Dermis microvascular lymphatic vessel endothelial cell (primary cell): ENCODE measurements at places on chromosomes 12 and 14. TPM values are rescaled to one million over a fixed set of nuclear protein-coding genes. Genes with fewer than 3 reads are reported as not detected.

DNA sequence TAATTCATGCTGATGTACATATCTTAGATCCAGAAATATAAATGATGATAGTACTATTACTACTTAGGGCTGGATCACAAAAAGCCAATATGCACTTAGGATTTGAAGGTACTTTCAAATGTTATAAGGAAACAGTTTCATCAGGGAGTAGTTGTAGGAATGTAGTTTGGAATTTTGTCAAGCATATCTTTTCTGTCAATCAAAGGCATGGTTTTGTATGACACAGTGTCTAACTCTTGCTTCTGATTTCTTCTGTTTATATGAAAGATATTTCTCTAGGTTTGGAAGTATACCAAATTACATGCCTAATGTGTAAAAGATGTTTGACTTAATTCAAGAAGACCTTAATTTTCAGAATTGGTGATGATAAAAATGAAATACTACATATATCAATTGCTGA is 135.7 kb downstream of the RAD51B start:
- DNase-seq, result no peak

DNA sequence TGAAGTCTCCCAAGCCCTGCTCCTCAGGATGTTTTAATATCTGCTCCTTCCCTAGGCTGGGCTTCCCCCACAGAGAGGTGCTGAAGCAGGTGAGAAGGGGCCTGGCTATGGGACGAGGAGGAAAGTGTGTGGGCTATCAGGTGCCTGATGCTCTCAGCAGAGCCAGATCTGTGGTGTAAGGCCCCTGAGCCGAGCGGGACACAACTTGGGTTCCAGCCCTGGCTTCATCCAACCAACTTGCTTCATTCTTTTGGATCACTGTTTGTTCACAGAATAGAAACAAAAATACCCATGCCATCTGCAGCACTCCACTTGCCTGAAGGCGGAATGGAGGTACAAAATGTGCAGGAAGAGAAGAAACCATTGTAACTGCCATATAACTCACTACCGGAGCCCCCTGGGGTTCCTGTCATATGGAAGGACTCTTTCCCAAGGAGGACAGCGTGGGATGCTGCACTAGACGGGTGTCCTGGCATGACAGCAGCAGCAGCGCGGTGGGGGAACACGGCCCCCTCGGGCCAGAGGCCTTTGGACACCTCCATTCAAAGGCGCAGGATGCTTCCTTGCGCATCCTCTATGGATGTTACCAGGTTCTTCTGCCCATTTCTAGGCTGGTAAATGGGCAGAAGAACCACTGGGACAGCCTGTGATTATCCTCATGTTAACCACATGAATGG is 95.8 kb downstream of the CRACR2A start:
- DNase-seq, result no peak

- no peak for DNase-seq
These were observed 2.7 kb upstream of the KLC1 start for GRCh38 chr14:103626146-103626850.

- DNase-seq, result peak; percentile 47
These were observed 9.5 kb upstream of the SP7 start for GRCh38 chr12:53345486-53346188.

DNA sequence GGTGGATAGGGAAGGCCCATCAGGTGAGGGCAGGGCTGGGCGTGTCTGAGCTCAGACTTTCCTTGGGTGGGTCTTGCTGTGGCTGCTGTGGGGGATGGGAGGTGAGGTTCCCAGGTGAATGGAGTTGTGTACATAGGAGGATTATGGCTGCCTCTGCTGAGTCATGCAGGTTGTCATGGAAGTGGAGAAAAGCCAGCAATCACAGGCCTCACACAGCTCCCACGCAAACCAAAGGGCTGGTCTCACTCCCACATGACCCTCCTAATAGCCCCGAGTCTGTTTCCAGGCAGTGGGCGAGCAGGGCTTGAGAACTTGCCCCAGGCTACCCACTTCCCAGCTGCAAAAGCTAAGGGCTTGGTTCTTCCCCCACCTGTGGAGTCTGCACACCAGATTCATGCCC is 149.5 kb downstream of the IPO8 start:
- DNase-seq, result no peak

ACSM4 gene
- total RNA-seq, result not detected in 2 replicates

- DNase-seq, result no peak
These were observed 72.8 kb upstream of the NPAS3 start for GRCh38 chr14:32865827-32866376.

- no peak for DNase-seq
These were observed 239.8 kb upstream of the NPAS3 start for GRCh38 chr14:32698831-32699230.

VTI1B gene
- total RNA-seq, result 36.2 and 51.2 TPM in 2 replicates

DNA sequence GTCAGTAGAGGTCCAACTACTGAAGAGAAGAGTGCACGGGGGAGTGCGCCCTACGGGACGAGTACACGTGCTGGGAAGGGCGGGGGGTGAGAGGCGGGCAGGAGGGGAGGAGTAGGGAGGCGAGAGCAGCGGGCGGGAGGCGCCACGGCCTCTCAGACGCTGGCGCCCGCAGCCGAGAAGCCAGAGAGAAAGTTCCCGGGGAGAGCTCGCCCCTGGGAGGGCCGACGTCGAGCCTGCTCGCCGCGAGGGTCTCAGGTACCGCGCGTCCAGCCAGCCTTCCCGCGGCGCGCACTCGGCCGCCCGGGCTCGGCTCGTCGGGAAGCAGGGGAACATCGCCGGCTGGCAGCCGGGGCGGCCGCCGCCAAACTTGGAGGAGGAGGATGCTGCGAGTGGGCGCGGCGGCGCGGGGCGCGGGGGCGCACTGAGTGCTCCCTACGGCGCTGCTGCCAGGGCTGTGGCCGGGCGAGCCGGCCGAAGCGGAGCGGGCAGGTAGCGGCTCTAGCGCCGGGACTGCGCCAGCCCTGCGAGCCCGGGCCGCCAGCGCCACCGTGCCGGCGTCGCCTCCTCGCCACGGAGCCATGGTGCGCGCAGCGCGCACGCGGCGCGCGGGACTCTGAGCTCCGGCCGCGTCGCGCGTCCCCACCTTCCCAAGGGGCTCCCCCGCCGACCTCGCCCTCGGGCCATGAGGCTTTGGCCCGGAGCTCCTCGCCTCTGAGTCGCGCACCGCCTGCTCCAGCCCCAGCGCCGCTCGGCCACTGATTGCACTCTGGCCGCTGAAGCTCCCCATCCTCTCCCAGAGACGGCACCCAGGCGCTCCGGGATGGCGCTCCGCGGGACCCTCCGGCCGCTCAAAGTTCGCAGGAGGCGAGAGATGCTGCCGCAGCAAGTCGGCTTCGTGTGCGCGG is at the start of gene SLC24A4:
Gene SLC24A4, plus strand, starts transcription at position 155 of the 905 bp plus-strand sequence. Its CDS starts 666 bp downstream, at position 821.
- DNase-seq, result no peak

- DNase-seq, result no peak
These were observed 13.6 kb upstream of the FOXN3 start for GRCh38 chr14:89430391-89431236.

- DNase-seq, result no peak
These were observed 151.3 kb downstream of the NUBPL start for GRCh38 chr14:31712244-31713127.

ENDOU gene
- under 0.01 TPM in 2 replicates for total RNA-seq

GRCh38 chr12:116863275-116863767 is 17.9 kb downstream of the HRK start:
- DNase-seq, result no peak

DNA sequence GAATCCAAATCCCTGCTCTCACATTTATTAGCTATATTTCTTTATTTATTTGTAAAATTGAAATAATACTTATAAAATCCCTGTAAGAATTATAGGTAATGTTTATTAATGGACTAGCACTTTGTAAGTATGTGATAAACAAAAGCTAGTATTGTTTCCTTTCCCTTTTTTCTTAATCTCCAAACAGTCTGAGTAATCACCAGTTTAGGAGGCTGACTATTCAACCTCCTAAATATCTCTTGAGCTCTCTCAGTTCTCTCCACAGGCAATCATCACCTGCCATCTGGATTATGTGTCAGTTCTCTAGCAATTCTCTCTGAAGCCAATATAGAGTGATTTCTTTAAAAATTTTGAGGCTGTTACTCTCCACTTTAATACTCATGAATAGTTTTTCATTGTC is 9.2 kb upstream of the LYZ start:
- DNase-seq, result no peak

GRCh38 chr14:72815430-72815829 is 78.5 kb downstream of the DPF3 start:
- DNase-seq, result no peak

EPS8 gene
- 6.6 and 12.1 TPM in 2 replicates for total RNA-seq

GRCh38 chr12:122721057-122721545 is 4.5 kb upstream of the HCAR3 start:
- no peak for DNase-seq

DNA sequence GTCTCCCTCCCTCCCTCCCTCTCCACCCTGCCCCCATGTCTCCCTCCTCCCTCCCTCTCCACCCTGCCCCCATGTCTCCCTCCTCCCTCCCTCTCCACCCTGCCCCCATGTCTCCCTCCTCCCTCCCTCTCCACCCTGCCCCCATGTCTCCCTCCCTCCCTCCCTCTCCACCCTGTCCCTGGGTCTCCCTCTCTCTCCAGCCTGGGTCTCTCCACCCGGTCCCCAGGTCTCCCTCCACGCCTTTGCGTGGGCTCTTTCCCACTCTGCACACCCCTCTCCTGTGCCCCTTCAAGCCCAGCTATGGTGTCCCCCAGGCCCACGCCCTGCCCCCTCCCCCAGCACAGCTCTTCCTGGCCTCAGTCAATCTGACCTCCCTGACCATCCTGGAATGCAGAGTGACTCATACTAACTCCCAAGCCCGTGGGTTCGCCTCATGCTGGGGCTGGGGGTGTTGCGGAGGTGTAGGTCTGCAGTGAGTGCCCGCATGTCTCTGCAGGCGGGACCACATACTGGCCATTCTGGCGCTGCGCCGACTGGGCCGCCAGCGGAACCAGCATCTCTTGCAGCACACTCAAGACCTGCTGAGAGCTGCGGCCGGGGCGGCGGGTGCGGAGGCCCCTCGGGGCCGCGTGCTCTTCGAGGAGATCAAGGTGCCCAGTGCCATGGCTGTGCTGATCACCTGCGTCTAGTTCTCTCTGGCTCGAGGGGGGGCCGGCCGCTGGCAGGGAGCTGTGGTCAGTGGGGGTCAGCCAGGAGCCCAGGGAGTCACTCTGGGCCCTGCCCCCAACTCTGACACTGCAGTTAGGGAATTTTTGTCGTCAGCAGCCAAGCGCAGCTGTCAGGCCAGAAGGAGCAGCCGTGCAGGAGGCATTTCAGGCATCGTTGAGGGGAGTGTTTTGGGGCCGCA is 13.5 kb upstream of the TNFAIP2 start:
- peak; percentile 78 for DNase-seq

ZNF219 gene
- 2.6 and 4.2 TPM in 2 replicates for total RNA-seq

GRCh38 chr14:76282581-76282980 is 93.4 kb upstream of the ESRRB start:
- DNase-seq, result no peak

DNA sequence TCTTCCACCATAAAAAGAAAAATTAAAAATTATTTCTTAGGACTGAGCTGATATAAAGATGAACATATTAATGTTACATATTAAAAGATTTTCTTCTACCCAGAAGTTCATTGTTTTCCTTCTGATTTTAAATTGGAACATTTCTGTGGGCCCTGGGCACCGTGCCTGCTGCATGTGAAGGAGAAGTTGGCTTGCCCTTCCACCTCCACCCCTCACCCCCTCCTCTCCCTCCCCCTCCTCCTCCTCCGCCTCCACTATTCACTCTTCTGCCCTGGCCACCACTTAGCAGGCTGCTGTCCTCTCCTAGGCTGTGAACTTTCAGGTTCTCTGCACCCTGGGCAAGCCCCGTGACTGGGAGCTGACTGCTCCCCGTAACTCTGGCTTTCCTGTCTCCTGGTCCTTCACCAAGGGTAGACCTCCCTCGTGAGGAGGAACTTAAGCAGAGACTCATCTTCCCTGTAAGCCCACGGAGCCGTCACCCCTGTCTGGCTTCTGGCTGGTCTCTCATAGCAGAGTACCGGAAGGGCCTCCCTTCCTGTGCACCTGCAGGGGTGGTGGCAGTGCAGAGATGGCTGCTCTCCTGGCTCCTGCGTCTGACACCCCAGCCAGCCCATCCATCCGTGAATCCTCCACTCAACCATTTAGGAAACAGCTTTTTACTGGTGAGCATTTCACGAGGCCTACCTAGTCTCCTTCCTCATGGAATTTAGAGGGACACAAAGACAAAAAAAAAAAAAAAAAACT is 12.8 kb downstream of the TUNAR start:
- no peak for DNase-seq

DNA sequence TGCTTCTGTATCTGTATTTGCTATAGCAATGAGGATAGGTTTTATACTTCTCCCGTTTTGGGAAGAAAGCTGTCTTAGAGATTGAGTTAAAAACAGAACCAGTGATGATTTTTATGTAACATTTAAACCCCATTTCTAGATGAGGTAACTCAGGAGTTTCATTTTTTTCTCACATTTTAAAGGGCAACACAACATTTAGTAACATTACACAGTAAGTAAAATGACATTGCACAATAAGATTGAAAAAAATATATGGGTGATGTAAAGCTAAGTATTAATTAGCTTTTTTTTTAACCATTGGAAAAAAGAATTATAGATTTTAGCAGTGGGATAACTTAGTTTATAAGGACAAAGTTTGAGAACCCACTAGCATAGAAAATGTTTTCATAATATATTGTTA is 25.2 kb upstream of the SCFD1 start:
- DNase-seq, result no peak

SPX gene
- not detected in 2 replicates for total RNA-seq

- no peak for DNase-seq
These were observed 62.3 kb downstream of the BEGAIN start for GRCh38 chr14:100524933-100525243.
